ENCODE measurements at places on chromosomes 1 and 21. TPM values are rescaled to one million over a fixed set of nuclear protein-coding genes. Genes with fewer than 3 reads are reported as not detected.

- DNase-seq, result no peak
Observed at GRCh38 chr1:235023711-235024439, 104.8 kb downstream of the TOMM20 start.

- no peak for DNase-seq
Observed at GRCh38 chr1:92210701-92211100, 7.0 kb upstream of the C1orf146 start.

DNA sequence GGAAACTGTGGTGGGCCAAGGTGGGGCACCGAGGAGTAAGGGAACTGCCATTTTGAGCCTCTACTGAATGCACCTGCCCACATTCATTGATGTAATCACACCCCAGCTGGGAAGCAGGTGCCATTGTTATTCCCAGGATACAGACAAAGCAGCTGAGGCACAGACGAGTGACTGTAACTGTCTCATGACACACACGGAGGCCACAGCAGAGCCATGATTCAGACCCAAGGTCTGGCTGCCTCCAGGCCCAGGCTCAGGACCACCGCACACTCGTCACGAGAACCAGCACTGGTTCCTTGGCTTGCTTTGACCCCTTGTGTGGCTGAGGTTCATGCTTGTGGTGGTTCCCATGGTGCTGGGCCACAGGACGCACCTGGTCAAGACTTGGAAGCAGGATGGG, 45.6 kb upstream of the CLIC4 start:
- no peak for DNase-seq

- DNase-seq, result no peak
Observed at GRCh38 chr1:31883357-31883942, 54.7 kb downstream of the PTP4A2 start.

DNA sequence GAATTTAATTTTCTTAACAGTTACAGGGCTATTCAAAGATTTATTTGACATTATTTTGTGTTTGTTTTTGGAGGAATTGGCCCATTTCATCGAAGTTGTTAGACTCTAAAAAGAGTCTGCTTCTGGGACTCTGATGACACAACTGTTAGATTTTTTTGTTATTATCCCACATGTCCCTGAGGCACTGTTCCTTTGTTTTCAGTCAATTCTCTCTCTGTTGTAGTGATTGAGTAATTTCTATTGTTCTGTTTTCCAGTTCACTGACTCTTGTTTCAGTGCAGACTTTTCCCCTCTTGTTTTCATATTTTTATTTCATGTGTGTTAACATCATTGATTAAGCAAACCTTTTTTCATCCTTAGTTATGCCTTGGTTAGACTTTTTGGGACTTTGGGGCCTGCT, 325.0 kb downstream of the ZNF326 start:
- no peak for DNase-seq

Gene ANKRD65
- total RNA-seq, result 3.1 TPM

DNA sequence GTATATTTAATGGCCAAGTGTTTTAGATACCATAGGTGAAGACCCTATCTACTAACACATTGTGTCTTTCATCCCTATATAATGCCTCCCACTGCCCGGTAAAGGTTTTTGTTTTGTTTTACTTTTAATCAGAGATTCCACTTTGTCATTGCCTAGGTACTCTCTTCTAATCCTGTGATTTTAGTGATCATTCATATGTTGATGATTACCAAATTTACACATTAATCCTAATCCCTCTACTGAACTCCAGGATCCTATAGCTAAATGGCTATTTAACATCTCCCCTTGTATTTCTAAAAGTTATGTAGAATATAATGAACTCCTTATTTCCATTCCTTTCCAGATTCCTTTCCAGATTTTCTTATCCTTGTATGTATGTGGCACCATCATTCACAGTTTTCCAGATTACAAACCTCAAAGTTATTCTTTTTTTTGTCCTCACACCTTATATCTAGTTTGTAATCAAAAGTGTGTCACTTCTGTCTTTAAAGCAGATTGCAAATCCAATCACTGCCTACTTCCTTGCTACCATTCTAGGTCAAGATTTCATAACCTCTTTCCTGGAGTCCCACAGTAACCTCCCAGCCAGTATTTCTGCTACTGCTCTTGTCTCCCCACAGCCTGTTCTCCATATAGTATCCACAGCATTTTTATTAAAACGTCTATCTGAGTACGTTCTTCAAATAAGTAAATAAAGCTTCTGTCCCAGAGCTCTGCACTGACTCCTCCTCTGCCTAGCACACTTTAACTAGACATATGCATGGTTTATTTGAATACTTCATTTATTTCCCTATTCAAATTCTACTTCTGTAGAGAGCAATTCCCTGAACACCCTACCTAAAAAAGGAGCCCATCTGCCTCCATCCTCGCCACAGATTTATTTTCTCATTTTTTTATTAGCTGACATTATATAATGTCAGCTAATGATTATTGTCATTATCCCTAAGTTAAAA, 157.8 kb downstream of the KCNT2 start:
- no peak for DNase-seq

DNA sequence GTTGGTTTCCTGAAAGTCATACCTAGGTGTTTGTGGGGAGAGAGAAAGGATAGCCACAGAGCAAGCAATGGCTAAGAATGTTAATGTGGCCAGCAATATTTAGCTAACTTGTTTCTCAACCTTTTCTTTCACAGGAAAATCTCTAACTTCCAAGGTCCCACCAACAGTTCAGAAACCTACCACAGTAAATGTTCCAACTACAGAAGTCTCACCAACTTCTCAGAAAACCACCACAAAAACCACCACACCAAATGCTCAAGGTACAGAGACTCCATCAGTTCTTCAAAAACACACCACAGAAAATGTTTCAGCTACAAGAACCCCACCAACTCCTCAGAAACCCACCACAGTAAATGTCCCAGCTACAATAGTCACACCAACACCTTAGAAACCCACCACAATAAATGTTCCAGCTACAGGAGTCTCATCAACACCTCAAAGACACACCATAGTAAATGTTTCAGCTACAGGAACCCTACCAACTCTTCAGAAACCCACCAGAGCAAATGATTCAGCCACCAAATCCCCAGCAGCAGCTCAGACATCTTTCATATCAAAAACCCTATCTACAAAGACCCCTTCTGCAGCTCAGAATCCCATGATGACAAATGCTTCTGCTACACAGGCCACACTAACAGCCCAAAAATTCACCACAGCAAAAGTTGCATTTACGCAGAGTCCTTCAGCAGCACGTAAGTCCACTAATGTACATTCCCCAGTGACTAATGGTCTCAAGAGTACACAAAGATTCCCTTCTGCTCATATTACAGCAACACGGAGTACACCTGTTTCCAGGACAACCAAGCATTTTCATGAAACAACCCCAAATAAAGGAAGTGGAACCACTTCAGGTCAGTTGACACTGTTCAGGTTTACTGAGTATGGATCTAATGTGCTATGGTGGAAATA, 15.3 kb downstream of the CD55 start:
- DNase-seq, result no peak

DNA sequence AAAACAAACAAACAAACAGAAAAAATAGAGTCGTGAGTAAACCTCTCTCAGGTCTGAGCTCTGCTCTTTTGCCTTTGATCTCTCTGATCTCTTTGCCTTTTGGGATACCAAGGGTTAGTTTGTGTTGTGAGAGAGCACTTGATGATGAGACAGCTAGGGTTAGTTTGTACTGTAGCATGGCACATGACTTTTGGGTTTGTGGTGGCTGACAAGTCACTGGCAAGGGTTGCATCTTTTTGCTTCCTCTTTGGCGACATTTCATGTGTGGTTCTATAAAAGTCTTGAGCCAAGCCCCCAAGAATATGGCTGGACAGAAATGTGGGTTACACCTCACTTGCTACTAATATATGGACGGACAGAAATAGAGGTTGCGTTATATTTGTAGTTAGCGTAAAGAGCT, 60.5 kb downstream of the TESK2 start:
- no peak for DNase-seq

GRCh38 chr1:54253480-54253879, 53.5 kb downstream of the MRPL37 start:
- no peak for DNase-seq

Gene LCE1A
- total RNA-seq, result not detected

- DNase-seq, result no peak
Observed at GRCh38 chr1:221437171-221437570, 304.7 kb downstream of the DUSP10 start.

- no peak for DNase-seq
Observed at GRCh38 chr1:100624886-100625610, 87.1 kb downstream of the GPR88 start.

DNA sequence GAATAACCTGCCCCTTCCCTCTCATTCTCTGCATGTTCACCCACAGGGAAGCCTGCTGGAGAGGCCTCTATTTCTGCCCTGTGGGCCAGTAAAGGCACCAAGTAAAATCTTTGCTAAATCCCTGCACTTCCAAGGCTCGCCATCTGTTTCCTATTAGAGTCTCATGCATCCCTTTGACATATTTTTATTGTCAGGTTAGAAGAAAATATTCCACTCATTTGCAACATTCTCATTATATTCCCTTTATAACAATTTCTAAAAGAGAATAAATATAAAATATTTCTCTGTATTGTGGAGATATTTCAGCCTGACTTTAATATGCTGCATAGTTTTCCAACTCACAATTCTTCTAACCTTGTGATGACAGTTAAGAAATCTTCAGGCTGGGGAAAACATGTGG, 340.4 kb upstream of the VAMP3 start:
- no peak for DNase-seq

- peak; percentile 11 for DNase-seq
Observed at GRCh38 chr1:223774134-223774814, 61.9 kb downstream of the CAPN2 start.

GRCh38 chr1:246068619-246069509, 438.2 kb downstream of the SMYD3 start:
- no peak for DNase-seq

GRCh38 chr1:21909286-21909759, 27.8 kb downstream of the HSPG2 start:
- no peak for DNase-seq

Gene FCMR
- not detected for total RNA-seq

- DNase-seq, result no peak
Observed at GRCh38 chr1:119827010-119827409, 15.8 kb upstream of the REG4 start.

Gene MX2
- total RNA-seq, result 1.9 TPM

DNA sequence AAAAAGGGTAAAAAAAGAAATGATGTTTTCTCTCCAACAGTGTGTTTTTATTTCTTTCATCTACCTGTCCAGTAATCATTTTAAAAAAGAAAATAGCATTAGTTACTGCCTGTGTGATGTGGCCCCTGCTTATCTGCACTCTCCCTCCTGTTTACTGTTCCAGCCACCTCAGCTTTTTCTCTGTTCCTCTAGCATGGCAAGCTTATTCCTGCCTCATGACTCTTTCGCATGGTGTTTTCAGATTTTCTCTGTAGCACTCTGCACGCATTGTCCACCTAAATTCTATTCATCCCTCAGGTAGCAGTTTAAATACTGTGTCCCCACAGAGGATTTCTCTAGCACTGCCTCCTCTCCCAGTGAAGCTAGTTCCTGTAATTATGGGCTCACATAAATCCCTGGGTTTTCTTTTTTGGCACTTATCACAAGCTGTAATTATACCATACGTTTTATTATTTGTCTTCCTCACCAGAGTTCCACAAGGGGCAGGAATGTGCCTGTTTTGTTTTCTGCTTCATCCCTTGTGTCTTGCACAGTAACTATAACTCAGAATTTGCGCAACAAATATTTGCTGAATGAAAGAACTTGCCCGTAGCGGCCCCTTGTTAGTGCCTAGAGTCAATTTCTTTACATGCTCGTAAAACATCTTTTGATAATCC, 51.4 kb upstream of the LRIG2 start:
- DNase-seq, result no peak

GRCh38 chr1:155983191-155984024, 5.1 kb upstream of the ARHGEF2 start:
- DNase-seq, result peak; percentile 73

DNA sequence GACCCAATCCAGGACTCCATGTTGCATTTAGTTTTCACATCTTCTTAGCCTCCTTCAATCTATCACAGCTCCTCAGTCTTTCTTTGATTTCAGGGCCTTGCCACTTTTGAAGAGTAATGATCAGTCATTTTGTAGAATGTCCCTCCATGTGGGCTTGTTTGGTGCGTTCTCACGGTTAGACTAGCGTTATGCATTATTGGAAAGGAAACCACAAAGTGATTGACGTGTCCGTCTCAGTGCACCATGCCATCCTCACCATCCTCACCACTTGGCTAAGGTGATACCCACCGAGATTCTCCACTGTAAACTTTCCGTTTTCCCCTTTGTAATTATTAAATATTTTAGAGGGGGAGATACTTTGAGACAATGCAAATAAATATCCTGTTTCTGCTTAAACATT, 59.6 kb upstream of the OLIG2 start:
- no peak for DNase-seq

DNA sequence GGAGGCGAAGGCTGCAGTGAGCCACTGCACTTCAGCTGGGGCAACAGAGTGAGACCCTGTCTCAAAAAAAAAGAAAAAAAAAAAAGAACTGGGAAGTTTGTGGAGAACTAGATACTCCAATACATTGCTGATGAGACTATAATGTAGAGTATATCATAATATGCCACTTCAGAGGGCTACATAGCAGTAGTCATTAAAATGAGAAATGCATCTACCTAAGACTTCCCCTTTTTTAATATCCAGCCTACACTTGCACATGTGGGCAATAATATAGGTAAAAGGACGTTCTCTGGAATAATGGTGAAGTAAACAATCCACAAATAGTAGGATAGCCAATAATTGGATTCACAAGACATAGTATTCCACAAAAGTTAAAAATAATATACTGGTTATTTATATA, 311.0 kb downstream of the HLX start:
- DNase-seq, result no peak

Gene PTCH2
- total RNA-seq, result 0.83 TPM

- DNase-seq, result no peak
Observed at GRCh38 chr1:69090170-69090569, 477.6 kb upstream of the LRRC7 start.

GRCh38 chr1:88936760-88937342, 45.5 kb upstream of the GTF2B start:
- no peak for DNase-seq

DNA sequence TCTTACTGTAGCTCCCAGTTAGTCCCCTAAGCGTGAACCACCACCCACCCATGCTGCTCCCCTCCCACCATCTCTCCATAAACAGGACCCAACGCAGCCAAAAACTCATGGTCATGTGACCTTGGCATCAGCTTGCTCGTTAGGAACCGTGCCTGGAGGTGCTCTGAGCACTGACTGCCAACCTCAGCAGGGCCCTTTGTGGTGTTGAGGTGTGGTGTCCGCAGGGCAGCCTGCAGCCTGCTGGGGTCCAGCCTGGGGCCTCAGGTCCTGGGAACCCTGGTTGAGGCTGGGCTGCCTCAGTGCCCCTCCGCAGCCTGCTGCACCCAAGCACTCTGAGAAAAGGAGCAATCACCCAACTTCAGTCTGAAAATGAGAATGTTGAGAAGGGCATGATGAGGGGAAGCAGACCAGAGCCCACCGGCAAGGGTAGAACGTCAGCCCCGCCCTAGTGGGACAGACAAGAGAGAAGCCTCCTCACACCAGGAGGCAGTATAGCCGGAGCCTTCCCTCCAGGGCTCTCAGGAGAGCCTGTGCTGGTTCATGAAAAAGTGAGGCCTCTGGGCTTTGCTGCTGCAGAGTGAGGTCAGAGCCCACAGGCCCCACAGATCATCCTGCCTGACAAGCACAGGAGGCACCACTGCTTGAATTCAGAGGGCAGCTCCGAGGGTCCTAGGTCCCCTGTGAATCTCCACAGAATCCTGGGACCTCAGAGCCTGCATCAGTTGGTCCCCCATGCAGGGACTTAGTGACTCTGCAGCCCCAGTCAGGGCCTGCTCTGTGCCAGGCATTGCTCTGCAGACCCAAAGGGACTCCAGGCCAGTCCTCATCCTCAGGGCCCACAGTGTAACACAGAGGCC, 4.9 kb upstream of the COL6A2 start:
- no peak for DNase-seq

Data from H9 (cell line).